ENCODE measurements at places on chromosomes 13 and 19.

DNA sequence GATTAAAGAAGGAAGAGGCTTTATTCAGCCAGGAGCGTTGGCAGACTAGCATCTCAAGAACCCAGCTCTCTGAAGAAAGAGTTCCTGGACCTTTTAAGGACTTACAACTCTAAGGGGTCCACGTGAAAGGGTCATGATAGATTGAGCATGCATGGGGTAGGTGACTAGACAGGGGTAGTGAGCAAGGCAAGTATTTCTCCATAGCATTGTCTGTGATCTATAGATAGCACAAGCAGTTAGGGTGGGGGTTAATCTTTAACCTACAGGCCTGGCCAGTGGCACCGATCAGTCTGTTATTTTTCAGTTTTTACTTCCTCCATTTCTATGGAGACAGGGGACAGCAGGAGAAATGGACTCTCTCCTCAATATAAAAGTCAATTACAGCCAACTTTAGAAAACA lies 983.7 kb downstream of the SLITRK1 start:
- DNase-seq: no peak

DNA sequence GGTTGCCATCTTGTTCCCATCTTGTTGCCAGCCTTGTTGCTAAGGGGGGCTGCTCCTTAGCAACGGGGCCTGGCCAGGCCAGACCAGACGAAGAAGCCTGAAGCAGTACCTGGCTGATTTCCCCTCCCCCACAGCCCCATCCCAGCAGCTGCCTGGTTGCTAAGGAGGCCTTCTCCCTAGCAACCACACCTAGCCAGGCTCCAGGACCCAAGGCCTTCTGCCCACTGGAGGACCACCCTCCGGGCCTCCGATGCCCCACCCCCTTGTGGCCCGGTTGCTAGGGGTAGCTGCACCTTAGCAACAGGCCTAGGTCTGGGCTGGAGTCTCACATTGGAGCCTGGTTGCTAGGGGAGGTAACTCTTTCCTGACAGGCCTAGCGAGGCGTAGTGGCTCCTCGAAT lies 3.9 kb downstream of the PRRG2 start:
- peak; percentile 53 for DNase-seq

GRCh38 chr19:15640294-15640903 lies at the start of gene CYP4F3:
Gene CYP4F3 (plus strand): TSS chr19:15640897. CDS start chr19:15641416, 519 bp downstream.
- no peak for DNase-seq

GRCh38 chr19:15279326-15279904 lies 47.2 kb upstream of the EPHX3 start:
- no peak for DNase-seq

DNA sequence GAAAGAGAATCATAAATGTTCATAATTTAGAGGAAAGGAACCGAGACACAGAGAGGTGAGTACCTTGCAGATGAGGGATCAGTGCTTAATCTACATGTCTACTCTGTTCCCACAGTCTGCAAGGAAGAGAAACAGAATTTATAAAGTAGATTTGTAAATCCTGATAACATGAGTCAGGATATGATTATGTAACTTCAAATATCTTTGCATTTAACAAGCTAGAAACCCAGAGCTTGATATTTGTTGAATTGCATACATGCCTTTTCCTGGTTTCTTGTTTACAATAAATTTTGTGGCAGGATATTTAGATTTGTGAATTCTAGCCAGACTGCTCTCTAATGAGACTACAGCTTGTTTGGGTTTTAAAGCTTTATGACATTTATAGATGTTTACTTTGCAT lies 219.2 kb downstream of the ENOX1 start:
- DNase-seq: no peak

DNA sequence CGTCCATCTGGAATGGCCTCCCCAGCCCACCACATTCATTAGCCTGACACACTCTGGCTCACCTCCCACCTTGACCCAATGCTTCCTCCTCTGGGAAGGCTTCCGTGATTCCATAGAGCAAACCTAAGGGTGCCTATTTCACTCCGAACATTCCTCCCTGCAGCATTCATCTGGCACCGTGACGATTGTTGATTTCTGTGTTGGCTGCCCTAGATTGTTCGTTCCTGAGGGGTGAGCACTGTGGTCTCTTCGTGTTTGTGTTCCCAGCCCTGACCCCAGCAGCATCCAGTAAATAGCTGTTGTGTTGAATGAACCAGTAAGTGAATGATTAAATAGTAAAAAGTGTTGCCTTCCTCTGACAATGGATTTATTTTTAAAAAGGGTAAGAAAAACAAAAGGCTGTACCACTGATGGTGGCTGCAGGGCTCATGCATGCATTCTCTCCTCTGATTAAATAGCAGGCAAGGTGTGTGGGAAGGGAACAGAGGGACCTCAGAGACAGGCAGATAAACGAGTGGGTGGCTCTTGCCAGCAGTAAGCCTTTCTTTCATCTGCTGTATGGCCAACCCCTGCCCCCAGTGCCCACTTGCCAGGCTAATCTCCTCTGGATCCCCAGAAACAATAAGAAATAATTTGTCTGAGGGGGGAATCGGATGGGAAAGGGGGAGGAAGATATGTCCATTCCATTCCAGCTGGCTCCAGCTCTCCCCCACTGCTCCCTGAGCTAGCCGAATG lies 48.4 kb upstream of the CACNA1A start:
- DNase-seq: no peak

DNA sequence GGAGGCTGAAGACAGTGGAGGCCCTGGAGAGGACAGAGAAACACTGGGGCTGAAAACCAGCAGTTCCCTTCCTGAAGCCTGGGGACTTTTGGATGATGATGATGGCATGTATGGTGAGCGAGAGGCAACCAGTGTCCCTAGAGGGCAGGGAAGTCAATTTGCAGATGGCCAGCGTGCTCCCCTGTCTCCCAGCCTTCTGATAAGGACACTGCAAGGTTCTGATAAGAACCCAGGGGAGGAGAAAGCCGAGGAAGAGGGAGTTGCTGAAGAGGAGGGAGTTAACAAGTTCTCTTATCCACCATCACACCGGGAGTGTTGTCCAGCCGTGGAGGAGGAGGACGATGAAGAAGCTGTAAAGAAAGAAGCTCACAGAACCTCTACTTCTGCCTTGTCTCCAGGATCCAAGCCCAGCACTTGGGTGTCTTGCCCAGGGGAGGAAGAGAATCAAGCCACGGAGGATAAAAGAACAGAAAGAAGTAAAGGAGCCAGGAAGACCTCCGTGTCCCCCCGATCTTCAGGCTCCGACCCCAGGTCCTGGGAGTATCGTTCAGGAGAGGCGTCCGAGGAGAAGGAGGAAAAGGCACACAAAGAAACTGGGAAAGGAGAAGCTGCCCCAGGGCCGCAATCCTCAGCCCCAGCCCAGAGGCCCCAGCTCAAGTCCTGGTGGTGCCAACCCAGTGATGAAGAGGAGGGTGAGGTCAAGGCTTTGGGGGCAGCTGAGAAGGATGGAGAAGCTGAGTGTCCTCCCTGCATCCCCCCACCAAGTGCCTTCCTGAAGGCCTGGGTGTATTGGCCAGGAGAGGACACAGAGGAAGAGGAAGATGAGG lies 1.5 kb downstream of the PPP1R15A start:
- DNase-seq: no peak

DNA sequence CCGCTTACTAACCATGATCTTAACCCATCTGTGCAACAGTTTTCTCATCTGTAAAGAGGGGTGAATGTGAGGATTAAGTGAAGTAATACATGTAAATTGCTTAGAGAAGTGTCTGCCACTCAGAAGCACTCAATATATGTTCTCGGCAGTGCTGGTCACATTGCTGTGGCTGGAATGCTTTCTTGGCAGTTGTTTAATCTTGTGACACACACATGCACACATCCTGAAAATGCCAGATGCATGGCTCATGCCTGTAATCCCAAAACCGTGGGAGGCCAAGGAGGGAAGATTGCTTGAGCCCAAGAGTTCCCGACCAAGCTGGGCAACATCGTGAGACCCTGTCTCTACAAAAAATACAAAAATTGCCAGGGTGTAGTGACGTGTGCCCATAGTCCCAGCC lies 4.9 kb upstream of the DMKN start:
- DNase-seq: no peak

- no peak for DNase-seq
Measured at GRCh38 chr13:36212789-36213188, 1.6 kb downstream of the SOHLH2 start.

DNA sequence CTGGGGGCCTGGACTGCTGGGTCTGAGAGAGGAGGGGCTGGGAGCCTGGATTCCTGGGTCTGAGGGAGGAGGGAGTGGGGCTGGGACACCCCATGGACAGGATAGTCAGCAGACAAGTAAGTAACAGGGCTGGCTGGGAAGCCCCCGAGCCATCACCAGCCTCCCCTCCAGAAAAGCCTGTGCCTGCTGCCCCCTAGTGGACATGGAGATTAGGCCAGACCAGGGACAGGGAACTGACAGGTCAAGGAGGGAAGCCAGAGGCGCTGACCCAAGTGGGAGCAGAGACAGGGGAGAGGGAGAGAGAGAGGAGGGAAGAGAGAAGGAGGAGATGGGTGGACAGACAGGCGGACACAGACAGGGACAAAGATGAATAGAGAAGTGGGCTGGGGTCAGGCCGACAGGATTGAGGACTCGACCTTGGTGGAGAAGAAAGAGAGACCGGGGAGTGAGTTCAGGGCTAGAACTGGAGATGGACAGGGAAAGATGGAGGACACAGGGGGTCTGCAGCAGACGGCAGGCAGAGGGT lies 6.7 kb upstream of the ERFL start:
- DNase-seq: no peak

- no peak for DNase-seq
Measured at GRCh38 chr13:77894743-77895142, 23.9 kb downstream of the EDNRB start.

- DNase-seq: no peak
Measured at GRCh38 chr13:44872751-44873150, 116.5 kb downstream of the NUFIP1 start.

DNA sequence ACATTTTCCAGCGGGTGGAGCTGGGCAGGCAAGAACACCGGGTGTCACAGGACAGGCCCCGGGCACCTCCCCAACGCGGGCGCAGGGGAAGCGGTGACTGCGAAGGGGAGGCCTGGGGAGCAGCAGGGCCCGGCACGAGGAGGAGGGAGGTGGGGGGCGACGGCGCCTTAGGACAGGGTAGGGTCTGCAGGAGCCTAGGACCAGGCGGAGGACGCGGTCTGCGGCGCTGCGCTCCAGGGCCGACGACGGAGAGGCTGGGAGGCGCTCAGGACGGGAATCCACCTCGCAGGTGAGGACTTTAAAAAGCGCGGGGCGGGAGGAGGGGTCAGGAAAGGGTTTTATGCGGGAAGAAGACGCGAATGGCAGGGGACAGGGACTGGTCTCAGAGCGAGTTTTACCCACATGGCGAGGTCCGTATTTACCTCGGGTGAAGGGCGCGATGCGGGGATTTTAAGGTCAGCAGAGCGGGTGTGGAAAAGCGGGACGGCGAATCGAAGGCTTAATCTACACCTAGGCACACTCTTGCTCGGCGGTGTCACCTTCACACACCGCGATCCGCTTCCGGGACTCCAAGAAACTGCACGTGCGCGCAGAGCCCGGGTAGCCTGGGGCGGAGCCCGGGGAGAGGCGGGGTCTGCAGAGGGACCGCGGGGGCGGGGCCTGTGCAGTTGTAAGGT lies 13.5 kb downstream of the ERVV-2 start:
- DNase-seq: no peak

DNA sequence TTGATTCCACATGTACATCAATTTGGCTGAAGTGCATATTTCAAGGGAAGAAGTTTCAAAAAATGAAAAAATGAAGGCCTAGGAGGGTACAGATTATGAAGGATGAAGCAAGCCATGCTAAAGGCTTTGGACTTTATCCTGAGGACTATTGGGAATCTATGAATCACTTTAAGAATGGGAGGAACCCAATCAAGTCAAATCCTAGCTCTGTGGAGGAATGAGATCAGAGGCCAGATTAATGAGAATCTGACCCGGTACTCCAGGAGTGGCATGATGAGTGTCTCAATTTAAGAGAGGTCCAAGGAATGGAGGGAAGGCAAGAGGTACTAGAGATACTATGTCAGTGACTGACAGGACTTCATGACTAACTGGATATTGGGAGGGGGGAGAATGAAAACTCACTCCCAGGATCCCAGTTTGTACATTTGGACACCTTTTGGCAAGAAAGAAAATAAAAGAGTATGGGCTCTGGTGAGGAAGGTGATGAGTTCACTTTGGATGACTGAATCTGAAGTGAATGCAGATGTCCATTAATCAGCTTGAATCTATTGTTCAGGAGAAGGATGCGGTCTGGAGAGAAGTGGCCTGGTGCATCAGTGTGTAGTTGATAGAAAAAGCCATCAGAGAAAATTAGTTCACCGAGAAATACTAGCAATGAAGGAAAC lies 349.0 kb downstream of the EFNB2 start:
- no peak for DNase-seq

DNA sequence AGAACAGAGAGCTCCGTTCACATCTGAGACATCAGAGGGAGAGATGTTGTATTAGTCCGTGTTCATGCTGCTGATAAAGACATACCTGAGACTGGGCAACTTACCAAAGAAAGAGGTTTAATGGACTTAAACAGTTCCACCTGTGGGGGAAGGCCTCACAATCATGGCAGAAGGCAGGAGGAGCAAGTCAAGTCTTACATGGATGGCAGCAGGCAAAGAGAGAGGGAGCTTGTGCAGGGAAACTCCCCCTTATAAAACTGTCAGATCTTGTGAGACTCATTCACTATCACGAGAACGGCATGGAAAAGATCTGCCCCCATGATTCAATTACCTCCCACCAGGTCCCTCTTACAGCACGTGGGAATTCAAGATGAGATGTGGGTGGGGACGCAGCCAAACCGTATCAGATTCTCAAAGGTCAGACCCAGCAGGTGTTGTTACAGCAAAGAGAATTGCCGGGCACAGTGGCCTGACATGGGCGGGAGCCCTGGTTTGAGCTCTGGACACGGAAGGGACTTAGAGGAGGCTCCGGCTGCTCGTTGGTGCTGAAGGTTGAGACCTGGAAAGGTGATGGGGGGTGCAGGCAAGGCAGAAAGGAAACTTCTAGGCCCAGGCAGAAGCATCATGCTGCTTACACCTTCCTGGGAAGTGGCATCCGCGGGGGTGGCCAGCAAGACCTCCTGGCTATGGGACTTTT lies 33.1 kb downstream of the PEX11G start:
- DNase-seq: no peak

DNA sequence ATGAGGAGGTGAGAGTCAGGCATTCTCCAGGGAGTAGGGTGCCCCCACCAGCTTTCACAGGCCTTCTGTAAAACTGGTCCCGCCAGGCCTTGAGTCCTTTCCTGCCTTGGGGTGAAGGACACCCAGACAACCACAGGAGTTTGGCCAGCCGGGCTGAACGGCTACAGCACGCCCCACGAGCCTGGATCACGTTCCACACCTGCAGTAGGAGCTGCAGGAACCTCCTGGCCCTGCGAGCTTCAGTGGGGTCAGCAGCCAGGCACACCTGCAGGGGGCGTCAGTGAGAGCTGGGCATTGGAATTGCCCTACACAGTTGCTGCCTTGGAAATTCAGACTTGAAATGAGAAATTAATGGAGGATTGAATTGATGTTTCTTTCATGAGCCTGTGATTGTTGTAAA lies 45.7 kb downstream of the COL4A2 start:
- no peak for DNase-seq

GRCh38 chr13:109713681-109714080 lies 72.7 kb downstream of the IRS2 start:
- DNase-seq: no peak

DNA sequence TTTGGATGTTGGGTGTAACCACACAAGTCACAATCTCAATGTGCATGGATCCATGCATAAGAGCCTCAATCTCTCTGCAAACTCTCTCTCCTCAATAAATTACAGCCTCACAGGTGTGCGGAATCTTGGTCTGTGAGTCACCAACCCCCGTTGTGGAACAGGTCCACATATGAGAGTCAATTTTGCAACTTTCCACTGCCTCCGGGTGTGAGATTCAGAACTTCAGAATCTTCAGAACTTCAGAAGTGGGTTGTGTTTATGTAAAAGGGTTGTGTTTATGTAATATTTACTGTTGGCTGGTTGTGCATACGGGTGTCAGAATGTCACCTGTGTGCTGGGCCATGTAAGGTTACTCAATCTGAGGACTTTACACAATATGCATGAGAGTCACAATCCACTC lies 46.3 kb upstream of the ZNF728 start:
- no peak for DNase-seq

Measured in NCI-H1417 treated with DMSO at 0.1 percent for 48 hours (cell line).